ENCODE measurements at places on chromosomes 11 and 22.

- DNase-seq = no peak
These were observed 13.3 kb upstream of the PHF21A start for GRCh38 chr11:46134540-46134939.

DNA sequence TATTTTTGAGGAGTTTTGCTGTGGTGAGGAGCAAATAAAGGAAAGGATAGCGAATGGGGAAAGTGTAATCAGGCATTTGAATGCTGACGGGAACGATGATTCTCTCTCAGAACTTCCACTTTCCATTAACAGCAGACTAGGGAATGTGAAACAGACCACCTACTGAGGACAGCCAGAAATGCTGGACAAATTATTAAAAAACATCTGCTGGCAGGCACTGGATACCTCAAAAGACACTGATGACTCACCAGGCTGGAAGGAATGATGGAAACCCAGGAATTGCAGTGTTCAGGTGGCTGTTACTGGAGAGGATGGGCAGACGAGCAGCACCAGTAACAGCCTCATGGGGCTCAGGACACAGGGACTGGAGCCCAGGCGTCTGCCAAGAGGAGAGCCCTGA lies 33.4 kb downstream of the PLA2G6 start:
- no peak for DNase-seq

DNA sequence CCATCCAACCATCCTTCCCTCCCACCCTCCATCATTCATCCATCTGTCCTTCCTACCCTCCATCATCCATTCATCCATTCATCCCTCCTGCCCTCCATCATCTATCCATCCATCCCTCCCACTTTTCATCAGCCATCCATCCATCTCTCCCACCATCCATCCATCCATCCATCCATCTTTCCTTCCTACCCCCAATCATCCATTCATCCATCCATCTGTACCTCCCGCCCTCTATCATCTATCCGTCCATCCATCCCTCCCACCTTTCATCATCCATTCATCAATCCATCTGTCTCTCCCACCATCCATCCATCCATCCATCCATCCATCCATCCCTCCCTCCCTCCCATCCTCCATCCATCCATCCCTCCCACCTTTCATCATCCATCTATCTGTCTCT lies 968.8 kb downstream of the BRD1 start:
- DNase-seq = no peak

DNA sequence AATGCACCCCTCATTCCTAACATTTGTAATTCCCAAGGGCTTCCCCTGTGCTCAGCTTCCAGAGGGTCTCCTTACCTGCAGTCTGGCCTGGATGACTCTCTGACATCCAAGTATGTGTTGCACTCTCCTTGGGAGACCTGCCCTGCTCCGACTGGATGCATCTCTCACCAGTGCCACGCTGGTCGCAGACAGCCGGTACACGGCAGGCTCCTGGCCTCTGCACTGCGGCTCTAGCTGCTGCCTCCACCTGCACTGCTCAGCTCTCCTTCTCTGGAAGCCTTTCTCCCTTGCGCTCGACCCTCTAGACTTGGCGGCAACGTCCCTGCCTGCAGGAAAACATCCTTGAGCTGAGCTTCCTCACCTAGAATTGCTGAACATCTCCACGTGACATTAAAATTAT lies 685.9 kb downstream of the BRD1 start:
- no peak for DNase-seq

- DNase-seq = no peak
These were observed 30.5 kb downstream of the CTNND1 start for GRCh38 chr11:57792060-57792541.

DNA sequence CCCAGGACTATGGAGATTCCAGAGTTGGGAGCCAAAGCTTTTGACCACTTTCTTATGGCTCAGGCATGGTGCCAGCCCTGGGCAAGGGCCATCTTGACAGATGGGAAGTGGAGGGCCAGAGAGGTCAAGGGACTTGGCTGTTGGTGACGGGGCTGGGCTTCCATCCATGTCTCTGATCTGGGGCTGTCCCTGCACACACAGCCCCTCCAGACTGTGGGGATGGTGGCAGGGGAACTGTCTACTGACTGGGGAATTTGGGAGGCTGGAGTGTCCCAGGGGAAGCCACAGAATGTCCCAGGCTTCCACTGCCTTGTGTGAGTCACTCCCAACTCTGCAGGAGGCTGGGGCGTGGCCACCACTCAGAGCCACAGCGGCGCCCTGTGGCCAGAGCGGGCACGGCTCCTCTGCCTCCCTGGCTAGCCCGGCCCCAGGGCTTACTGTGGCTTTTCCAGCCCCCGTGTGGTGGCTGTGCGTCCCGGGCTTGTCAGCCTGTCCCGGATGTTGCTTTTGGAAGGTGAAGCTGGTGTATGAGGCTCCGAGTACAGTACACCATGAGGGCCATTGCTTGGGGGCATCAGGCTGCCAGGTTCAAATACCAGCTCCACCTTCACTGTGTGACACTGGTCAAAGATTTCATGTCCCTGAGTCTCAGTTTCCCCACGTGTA lies 19.6 kb downstream of the C22orf23 start:
- peak; percentile 95 for DNase-seq

DNA sequence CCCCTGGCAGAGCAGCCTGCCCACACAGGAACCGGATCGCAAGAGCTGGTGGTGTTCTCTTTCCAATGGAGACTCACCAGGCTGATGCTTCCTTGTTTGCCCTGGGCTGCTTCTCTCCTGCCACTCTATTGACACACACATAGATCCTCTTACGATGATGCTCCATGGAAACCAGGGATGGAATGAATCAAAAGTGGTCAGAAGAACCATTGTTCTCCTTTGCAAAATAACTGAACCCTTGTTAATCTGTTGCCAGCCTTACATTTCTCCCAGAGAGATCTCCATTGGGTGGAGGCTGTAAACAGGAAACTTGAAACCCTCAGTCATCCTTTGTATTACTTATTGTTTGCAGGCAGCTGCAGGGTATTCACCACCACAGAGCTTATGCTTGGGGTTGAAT lies 24.6 kb upstream of the LDLRAD3 start:
- DNase-seq = no peak
